ENCODE measurements at places on chromosomes 16 and 17.

GRCh38 chr16:88459366-88460073 lies 6.4 kb downstream of the ZFPM1 start:
- no peak for DNase-seq

DNA sequence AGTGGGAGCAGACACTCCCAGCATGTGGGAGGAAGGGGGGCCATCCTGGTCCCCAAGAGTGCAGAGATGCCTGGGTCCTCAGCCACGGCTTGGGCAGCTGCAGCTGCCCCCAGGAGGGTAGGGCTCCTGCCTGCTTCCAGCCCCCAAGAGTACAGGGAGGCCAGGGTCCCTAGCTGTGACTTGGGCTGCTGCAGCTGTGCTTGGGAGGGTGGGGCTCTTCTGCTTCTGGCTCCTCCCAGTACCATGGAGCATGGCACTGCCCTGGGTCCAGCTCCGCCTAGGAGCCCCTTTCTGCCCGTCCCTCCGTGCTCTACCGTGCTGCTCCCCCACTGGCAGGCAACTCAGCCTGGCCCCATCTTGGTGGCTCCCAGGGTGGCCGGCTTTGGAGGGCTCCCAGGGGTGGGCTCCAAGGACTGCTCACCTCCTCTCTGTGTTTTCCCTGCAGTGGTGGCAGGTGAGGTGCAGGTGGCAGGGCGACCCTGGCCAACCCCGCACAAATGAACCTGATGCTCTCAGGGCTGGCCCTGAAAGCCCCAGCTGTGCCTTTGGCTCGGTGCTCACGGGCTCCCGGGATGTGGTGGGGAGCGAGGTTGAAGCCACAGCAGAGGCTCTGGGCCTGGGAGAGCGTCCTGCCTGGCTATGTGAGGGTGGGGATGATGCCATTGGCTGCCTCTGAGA lies 18.5 kb upstream of the USP22 start:
- no peak for DNase-seq

DNA sequence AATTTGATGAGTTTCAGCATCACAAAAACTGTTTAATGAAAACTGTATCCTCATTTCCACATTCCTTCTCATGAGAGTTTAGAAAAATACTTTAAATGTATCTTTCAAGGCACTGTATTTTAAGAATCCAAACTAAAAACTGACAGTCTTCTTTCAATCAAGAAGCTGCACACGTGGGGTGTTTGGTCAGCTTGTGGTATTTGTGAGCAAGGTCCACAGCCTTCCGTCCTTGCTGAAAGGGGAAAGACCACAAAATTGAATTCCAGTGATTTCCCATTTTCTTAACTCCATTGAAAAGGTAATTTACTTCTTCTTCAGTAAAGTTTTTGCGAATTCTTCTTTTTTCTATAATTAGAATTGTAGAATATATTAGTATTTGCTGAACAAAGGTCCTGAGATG lies 3.4 kb upstream of the DYNC1LI2 start:
- no peak for DNase-seq

DNA sequence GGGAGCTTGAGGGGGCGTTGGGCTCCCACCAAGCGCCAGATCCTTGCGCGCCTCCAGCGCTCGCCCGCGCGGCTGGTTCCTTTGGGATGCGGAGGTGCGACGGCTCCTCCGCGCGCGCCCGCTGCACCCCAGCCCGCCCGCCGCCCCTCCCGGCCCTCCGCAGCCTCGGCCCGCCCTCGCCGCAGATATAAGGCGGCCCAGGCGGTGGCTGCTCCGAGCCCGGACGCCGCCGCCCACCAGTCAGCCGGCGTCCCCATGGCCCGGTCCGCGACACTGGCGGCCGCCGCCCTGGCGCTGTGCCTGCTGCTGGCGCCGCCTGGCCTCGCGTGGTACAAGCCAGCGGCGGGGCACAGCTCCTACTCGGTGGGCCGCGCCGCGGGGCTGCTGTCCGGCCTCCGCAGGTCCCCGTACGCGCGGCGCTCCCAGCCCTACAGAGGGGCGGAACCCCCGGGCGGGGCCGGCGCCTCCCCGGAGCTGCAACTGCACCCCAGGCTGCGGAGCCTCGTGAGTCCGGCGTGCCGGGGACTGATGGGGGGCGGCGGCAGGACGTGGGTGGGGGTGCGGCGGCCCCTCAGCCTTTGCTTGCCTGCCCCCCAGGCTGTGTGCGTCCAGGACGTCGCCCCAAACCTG lies at the start of gene NPB:
Gene NPB (plus strand): TSS at position 216 of the 630 bp plus-strand sequence. CDS start 40 bp downstream, at position 256.
- DNase-seq = no peak

GRCh38 chr16:2852731-2853507 lies 5.1 kb downstream of the PRSS22 start:
- no peak for DNase-seq

GRCh38 chr17:57603546-57603945 lies 141.6 kb downstream of the CCDC182 start:
- no peak for DNase-seq

DNA sequence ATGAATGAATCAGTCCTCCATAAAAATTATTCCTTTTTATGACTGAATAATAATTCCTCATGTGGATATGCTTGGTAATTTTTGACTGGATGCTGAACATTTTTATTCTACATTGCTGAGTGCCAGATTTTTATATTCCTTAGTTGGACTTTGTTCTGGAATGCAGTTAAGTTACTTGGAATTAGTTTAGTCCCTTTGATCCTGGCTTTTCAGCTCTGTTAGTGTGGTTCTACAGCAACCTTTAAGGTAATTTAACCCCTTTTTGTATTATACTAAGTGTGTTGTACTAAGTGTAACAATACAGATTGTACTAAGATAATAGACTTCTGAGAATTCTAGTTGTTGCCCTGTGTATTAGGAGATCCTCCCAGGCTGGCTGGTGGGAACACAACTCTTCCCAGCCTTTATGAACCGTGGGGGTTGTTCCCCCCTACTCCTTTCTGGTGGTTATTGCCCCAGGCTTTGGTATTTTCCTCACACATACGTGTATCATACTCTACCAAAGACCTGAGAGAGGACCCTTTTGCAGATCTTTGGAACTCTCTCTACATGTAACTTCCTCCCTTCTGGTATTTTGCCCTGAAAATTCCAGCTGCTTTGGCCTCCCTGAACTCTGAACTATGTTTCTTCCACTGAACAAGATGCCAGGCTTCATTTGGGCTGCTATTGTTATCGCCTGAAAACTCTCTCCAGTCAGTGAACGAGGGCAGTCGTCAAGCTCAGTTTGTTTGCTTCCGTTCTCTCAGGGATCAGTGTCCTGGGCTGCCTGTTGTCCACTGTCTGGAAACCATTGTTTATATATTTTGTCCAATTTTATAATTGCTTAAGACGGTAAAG lies 30.5 kb downstream of the TANGO6 start:
- no peak for DNase-seq

Measured in activated CD4-positive, alpha-beta T cell treated with anti-CD3 and anti-CD28 coated beads for 4 hours (primary cell).